ENCODE measurements at places on chromosomes 6 and 20. TPM values are rescaled to one million over a fixed set of nuclear protein-coding genes. Genes with fewer than 3 reads are reported as not detected.

Gene EMILIN3
- total RNA-seq = 0.51 TPM

Gene CTAGE9
- total RNA-seq = not detected

DNA sequence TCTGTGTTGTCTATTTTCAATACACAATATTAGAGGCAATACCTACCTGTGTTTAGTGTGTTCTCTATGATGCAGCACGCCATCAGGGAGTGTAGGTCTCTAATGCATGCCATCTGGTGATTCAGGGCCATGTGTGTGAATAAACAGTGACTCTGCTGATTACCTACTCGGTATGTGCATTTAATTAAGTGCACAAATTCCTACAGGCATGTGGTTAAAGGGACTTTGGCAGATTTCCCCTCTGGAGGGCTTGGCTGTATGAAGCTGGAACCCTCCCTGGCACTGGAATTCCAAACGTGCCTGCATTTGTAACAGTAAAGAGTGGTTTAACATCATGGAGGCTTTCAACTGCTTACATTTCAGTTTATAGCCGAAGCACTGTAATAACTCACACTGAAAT lies 401.5 kb upstream of the SASH1 start:
- DNase-seq = no peak

DNA sequence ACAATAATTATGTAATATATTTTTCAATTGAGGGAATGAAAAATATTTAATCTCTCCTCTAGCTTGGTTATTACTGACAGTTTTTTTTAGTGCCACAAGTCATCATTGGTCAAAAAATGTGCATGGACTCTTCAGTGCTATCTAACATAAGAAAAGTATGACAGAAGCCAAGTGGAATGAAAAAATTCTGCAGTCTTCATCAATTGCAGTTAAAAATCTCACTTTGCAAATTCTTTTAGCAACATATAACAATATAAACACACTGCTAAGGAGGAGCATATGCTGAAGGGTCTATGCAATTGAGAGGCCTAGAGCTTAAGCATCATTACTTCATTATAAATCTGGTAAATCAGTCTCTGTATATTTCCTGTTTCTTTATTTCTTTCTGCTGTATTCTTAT lies 175.1 kb downstream of the ARHGAP18 start:
- no peak for DNase-seq

Data from Caco-2 (cell line).